Activated naive CD4-positive, alpha-beta T cell treated with anti-CD3 and anti-CD28 coated beads, Interleukin-2, amount 50 U/mL, for 16 hours (primary cell): ENCODE measurements at places on chromosomes 2 and 18.

- DNase-seq, result no peak
Observed at GRCh38 chr2:161135951-161136593, 24.2 kb upstream of the TANK start.

DNA sequence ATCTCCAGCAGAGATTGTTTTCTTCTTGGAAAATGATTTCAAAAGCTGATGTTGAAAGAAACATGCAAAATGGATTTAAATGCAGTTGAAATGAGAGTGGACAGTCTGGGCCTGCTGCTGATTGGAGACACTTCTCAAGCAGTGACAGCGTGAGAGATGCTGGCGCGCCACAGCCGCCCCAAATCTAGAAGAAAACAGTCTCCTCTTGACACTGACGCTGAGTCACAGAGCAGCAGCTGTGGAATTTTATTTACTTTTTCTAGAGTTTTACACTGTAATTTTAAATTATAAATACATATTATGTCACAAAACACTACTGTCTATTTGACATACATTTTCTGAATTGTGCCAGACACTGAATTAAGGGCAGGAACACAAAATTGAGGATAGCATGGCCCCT, 121.8 kb upstream of the TMEM200C start:
- DNase-seq, result no peak

- no peak for DNase-seq
Observed at GRCh38 chr2:190694479-190694878, 45.6 kb downstream of the NAB1 start.

DNA sequence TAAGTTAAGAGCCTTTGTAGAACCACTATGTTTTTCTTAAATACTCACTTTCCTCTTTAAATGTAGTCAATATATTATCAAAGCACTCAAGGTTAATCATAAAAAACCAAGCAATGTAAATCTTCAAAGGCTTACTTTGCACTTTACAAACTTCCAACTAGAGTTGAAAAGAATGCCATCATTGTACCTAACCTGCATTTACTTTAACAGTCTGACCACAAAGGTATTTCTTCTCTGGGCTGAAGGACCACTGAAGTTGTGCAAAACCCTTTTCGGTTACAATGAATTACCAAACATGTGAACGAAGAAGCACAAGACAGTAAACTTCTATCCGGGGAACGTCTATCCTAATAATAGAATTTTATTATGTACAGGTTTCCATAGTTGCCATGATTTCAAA, 3.0 kb downstream of the HNRNPLL start:
- no peak for DNase-seq

- no peak for DNase-seq
Observed at GRCh38 chr18:56639571-56639970, 1.2 kb upstream of the TXNL1 start.

DNA sequence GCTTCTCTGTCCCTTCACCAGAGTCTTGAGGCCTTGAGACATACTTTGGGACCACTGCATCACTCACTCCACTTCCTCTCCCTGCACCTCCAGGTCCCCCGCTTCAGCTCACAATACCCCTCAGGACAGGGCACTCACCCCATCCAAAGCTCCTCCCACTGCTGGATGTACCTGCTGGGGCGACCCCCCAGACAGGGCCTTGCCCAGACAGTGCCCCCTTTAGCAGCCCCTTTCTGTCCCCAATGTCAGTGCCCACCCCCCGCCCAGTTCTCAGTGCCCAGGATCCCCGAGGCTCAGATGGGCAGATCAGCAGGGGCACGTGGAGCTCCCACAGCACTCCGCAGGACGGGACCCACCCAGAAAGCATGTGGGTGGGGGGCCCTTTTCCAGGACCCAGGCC, 23.8 kb upstream of the IMP4 start:
- DNase-seq, result no peak
